ENCODE measurements at places on chromosomes 1 and 21.

DNA sequence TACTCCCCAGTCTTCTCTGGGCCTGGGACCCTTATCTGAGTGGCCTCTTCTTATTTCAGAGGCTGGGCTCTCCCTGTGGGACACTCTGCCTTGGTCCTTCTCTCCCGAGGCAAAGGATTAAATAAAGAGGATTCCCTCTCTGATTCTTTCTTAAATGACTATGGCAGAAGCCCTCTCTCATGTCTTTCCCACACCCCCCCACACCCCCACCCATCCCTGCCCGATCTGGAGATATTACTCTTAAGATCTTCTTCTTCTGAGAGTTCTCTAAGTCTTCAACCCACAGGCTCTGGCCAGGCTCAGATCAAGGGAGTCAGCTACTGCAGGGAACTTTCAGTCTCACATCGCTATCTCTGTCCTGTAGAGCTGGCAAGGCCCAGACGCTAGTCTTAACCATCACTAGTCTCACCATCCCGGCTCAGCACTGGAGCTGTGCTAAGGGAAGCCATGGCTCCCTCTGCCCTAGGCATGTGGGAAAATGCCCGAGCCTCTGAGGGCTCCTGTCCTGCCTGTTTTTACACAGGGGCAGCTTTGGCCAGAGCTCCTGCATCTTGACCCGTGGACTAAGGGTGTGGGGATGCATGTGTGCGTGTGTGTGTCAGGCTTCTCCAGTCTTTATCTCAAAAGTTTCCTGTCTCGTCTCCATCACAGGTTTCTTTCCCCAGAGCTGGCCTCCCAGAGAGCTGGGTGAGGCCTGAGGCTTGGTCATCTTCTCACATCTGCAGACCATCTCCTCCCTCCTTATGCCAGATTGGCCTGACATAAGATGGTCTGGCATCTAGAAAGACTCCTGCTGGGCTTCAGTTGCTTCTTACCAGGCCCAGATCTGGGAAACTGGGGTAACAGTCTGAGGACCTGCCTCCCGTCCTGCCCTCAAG is 36.7 kb downstream of the LGR6 start:
- DNase-seq, result no peak

- DNase-seq, result no peak
Observed at GRCh38 chr1:22875841-22876240, 96.8 kb downstream of the LACTBL1 start.

- no peak for DNase-seq
Observed at GRCh38 chr21:44907966-44908895, 12.5 kb downstream of the ITGB2 start.

- no peak for DNase-seq
Observed at GRCh38 chr21:36186081-36186480, 29.5 kb downstream of the DOP1B start.

Measured in Caco-2 (cell line).